ENCODE measurements at places on chromosomes 12 and 14.

DNA sequence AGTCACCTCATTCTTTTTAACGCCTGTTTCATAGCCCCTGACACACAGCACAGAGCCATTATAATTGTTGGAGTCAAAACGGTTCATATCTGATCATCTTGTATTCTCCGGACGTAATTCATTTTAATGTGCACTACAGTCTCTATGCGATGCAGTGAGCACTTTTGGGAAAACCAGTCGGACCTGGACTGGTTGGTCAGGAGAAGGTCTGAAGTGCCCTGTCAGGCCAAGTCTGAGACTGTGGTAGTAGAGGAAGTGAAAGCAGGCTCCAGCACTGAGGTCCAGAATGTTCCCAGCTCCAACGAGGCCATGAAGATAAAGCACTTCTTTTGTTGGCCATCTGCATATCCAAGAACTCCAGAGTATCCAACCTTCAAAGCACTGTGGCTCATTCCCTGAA, 117.1 kb upstream of the NCOR2 start:
- DNase-seq: no peak

- no peak for DNase-seq
Observed at GRCh38 chr12:124765581-124766489, 97.8 kb downstream of the SCARB1 start.

DNA sequence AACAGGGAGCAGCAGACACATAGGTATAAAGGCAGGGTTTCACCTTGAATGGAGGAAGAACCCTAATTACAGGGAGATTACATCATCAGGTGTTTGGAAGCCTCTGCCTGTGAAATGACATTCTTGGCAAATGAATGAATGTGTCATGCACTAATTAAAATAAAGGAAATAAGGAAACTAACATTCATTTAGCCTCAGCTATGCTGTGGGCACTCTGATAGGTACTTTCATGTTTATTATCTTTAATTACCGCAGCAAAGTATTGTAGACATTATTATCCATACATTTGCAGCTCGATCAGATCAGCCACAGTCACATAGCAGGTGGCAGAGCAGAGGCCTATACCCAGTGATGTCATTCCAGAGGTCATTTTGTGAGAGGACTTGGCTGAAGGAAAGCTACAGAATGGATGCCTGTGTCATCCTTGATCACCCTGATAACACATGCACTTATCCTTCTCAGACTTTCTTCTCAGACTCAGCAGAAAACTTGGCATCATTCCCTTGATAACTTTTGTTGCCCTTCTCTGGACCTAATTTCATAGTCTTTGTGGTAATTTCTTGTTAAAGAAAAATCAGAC, 18.4 kb downstream of the ZNF664 start:
- no peak for DNase-seq

DNA sequence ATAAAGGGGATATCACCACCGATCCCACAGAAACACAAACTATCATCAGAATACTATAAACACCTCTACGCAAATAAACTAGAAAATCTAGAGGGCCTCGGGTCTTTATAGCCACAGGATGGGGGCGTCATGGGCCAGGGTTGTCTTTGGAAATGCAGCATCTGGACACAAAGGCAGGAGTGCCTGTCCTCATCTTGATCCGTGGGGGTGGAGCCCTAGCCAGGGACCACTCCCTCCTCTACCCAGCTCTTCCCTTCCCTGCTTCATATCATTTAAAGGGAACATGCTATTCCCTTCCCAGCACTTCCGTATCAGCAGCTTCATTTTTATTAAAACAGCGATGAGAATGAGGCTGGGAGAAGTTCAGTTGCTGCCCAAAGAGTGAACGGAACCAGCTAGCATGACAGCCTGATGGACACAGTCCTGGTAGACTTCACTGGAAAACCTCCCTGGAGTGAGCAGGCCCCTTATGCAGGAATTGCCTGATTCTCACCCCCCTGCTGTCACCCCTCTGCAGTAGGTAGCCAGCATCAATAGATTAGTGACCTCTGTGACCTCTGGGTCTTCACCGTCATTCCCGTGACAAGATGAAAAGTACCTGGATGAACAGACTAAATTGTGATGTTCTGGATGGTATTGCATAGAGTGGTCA, 251.4 kb upstream of the RGS6 start:
- DNase-seq: no peak

- no peak for DNase-seq
Observed at GRCh38 chr12:89636052-89636775, 72.4 kb downstream of the ATP2B1 start.

GRCh38 chr14:36362648-36363047, 42.2 kb upstream of the MBIP start:
- DNase-seq: no peak

- DNase-seq: no peak
Observed at GRCh38 chr12:1763153-1763552, 57.2 kb upstream of the LRTM2 start.

GRCh38 chr14:92551044-92551841, 37.7 kb downstream of the RIN3 start:
- DNase-seq: peak; percentile 73

- no peak for DNase-seq
Observed at GRCh38 chr12:780750-781379, 28.5 kb downstream of the WNK1 start.

DNA sequence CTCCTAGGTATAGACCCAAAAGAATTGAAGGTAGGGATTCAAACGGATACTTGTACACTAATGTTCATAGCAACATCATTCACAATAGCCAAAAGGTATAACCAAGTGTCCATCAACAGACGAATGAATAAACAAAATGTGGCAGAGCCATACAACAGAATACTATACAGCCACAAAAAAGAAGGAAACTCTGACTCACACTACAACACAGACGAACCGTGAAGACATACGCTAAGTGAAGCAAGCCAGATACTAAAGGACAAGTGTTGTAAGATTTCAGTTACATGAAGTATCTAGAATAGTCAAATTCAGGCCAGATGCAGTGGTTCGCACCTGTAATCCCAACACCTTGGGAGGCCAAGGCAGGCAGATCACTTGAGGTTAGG, 19.1 kb downstream of the CAMKK2 start:
- DNase-seq: no peak

DNA sequence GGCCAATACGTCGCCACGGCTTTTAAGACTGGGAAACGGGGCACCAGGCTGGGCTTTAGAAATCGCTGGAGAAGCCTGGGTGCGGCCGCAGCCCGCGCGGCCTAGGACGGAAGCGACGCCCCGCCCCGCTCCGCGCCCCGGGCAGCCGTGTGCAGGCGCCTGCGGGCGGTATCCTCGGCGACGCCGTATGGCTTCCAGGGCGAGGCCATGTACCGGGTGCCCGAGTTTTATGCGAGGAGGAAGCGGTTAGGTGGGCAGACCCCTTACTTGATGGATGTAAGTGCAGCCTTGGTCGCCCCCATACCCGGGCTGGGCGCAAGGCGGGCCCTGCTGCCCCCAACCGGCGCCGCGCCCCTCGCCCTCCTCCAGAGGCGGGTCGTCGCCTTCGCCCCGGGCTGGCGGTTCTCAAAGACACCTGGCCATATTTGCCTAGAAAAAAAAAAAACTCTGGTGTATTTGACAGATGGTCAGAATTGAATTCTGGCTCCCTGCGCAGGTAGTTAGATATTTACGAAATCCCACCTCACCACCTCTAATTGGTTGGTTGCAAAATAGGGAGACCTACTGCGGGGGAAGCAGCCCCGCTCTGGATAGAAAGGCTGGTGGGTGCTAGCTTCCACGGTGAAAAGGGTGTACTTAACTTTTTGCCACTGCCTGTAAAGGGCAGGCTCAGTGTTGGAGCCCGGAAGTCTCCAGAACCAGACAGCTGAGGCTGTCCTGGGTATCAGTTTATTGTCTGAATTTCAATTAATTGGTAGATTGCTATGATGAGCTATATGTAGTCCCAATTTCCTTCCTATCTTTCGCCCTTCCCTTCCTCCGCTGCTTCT, at the start of gene PPP1R36:
Gene PPP1R36, plus strand, starts transcription at position 171 of the 830 bp plus-strand sequence. Its CDS starts 37 bp downstream, at position 208.
- DNase-seq: no peak

Data from bone marrow (tissue), 2 donors.